ENCODE measurements at places on chromosomes 1 and 21. TPM values are rescaled to one million over a fixed set of nuclear protein-coding genes. Genes with fewer than 3 reads are reported as not detected.

GRCh38 chr21:29406385-29406784 lies 107.7 kb downstream of the BACH1 start:
- DNase-seq: no peak

The APP gene
- polyA plus RNA-seq: 870 TPM

The IKBKE gene
- polyA plus RNA-seq: 27.6 TPM

- no peak for DNase-seq
Observed at GRCh38 chr1:56215771-56216170, 363.6 kb downstream of the PLPP3 start.

DNA sequence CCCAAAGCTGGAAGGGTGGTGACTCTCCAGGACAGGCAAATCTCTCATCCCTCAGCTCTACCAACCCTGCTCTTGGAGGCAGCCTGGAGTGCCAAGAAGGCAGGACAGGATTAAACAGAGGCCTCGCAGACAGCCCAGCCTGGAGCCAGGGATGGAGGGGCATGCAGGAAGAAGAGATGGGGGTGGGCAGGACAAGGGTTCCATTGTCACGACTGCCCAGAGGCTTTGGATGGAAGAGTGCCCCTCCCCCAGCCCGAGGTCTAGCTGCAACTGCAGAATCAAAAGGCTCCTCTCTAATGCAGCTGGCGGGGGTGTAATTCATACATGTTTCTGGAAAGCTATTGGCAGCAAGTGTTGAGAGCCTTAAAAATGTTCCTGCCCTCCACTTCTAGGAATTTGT lies 8.8 kb downstream of the RAB7B start:
- DNase-seq: no peak

The APOBEC4 gene
- not detected for polyA plus RNA-seq

GRCh38 chr1:47529520-47530098 lies 91.8 kb downstream of the FOXD2 start:
- no peak for DNase-seq

The TLR5 gene
- polyA plus RNA-seq: 0.11 TPM

The TMPRSS2 gene
- not detected for polyA plus RNA-seq

DNA sequence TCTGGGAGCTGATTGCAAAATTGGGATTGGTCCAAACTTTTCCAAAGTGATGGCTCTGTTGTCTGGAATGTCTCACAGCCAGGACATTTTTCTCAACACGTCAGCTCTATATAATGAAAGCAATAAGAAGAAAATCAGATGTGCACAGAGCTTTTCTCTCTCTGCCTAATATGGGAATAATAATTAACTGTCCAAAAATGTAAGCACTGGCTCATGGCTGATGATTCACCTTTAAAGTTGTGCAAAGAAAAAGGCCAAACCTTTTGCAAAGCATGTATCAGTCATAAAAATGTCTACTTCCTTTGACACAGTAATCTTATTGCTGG lies 30.4 kb downstream of the ZNF281 start:
- DNase-seq: peak; percentile 73

GRCh38 chr1:91601554-91602376 lies 101.1 kb downstream of the CDC7 start:
- no peak for DNase-seq

GRCh38 chr1:235925016-235925415 lies 58.3 kb upstream of the LYST start:
- no peak for DNase-seq

DNA sequence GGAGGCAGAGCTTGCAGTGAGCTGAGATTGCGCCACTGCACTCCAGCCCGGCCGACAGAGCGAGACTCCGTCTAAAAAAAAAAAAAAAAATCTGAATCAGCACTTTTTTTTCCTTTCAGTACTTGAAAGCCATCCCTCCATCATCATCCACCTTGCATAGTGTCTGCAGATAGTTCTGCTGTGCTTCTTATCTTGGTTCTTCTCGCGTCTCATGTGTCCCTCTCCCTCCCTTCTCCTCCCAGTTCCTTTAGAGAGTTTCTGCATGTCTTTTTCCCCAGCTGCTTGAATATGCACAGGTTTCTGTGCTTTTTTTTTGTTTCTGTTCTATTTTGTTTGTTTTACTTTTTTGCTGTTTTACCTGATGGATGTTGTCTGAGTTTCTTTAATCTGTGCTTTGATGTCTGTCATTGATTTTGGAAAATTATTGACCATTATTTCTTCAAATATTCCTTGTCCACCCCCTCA lies 3.9 kb upstream of the COL18A1 start:
- no peak for DNase-seq

- peak; percentile 32 for DNase-seq
Observed at GRCh38 chr1:15454256-15454655, 2.3 kb upstream of the CELA2A start.

The OPTC gene
- polyA plus RNA-seq: not detected

The HEYL gene
- 0.14 TPM for polyA plus RNA-seq

GRCh38 chr21:44353191-44353970 lies at the start of gene TRPM2:
TRPM2 (plus strand) TSS chr21:44353621; CDS start chr21:44353701, 80 bp downstream.
- DNase-seq: no peak

- DNase-seq: no peak
Observed at GRCh38 chr1:109864930-109865612, 45.6 kb upstream of the CSF1 start.

GRCh38 chr1:155622191-155622590 lies 12.2 kb downstream of the MSTO1 start:
- DNase-seq: no peak
